ENCODE measurements at places on chromosomes 4 and X.
A peak's percentile ranks its signal among the peaks of the same experiment; 100 is the strongest.

DNA sequence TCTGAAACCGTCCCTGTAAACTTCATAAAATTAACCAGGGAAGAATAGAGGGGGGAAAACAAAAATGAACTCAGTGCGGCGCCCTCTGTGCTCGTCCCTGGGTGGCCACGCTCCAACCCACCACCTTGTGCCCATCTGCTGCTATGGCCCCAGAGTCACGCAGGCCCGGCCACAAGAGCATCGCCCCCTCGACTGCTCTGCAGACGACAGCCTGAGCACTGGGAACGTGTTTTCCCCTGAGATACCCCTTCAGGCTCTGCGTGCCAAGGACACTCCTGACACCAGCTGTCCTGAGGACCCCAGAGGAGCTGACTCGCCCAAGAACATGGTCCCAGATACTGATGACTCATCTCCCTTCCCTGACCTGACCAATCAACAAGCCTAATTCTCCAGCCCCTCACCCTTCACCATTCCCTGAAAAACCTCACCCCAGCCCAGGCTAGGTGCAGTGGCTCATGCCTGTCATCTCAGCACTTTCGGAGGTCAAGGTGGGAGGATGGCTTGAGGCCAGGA lies 64.1 kb upstream of the GPR78 start:
- no peak for DNase-seq

GRCh38 chr4:80948141-80948540 lies 82.4 kb upstream of the BMP3 start:
- DNase-seq: no peak

DNA sequence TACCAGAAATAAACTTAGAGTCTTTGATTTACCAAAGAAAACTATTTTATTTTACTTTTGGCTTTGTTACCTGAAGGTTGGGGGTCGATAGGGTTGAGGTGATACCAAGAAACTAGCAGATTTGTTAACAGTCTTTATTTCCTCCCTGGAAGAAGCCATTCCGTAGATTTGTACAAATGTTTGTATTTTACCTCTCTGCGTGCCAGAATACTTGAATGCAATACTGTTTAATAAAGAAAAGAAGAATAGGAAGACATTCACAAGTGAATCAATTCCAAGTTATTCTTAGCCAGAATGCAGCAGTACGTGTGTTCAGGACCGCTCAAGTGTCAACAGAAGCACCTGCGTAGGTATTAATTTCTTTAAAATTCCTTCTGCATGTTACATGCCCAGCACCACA lies 260.3 kb upstream of the TENM3 start:
- no peak for DNase-seq

DNA sequence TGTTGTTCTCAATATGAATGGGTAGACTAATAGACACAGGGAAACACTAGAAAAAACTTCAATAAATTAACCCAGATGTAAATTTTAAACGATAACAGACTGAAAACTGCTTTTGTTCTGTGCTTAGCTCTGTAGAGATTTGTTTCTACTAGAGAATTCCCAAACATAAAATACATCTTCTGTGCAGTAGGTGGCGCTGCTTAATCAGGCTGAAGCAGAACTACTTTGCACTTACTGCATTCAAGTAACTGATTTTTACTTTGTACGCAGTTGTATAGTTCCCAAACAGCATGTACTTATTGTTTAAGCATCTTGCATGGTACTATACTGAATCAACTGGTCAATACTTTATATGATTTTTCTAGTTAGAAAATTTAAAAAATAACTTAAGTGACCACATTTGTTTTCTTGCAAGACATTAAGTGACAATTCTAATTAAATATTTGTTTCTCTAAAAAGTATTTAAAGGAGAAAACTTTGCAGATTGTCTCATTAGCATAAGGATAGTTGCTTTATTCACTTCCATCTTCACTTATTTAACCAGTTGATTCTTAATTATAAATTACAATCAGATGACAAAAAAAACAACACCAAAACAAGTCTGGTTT lies 490.6 kb downstream of the IL15 start:
- DNase-seq: peak; percentile 10

- DNase-seq: no peak
Measured at GRCh38 chrX:39900777-39901170, 197.0 kb downstream of the BCOR start.

- DNase-seq: peak; percentile 5
Measured at GRCh38 chrX:132612821-132613564, 124.2 kb upstream of the MBNL3 start.

- DNase-seq: no peak
Measured at GRCh38 chr4:136012220-136012619, 1520.1 kb downstream of the PCDH18 start.

DNA sequence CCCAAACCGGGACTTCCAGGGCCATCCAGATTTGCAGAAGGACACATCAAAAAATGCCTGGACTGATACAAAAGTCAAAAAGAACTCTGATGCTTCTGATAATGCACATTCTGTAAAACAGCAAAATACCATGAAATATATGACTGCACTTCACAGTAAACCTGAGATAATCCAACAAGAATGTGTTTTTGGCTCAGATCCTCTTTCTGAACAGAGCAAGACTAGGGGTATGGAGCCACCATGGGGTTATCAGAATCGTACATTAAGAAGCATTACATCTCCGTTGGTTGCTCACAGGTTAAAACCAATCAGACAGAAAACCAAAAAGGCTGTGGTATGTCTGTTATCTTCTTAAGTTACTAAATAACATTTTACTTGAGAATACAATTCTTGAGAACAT lies 9.2 kb downstream of the PLK4 start:
- no peak for DNase-seq

DNA sequence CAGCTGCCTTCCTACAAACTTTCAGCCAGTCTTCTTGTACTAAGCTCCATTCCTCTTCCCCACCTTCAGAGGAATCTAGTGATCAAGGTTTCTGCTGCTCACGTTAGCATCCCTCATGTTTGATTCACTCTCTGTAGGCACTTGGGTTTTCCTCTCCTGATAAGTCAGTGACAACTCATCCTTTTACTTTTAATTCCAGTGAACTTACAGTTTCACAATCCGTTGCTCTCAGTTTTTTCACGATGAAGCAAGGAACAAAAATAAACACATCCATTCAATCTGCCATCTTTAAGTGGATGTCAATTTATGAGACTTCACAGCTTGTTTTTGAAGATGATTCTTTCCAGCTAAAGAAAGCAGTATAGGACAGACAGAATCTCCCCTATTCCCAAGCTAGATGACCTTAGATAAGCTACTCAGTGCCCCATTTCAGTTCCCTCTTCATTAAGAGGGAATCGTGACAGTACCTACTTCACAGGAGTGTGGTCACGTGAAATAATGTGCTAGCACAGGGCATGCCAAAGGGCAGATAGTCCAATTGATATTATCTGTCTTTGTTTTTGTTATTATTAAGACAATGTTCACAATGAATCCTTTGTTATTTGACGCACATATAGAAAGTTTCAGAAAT lies 234.3 kb downstream of the PALLD start:
- no peak for DNase-seq

GRCh38 chr4:19700992-19701391 lies 550.7 kb upstream of the SLIT2 start:
- no peak for DNase-seq

DNA sequence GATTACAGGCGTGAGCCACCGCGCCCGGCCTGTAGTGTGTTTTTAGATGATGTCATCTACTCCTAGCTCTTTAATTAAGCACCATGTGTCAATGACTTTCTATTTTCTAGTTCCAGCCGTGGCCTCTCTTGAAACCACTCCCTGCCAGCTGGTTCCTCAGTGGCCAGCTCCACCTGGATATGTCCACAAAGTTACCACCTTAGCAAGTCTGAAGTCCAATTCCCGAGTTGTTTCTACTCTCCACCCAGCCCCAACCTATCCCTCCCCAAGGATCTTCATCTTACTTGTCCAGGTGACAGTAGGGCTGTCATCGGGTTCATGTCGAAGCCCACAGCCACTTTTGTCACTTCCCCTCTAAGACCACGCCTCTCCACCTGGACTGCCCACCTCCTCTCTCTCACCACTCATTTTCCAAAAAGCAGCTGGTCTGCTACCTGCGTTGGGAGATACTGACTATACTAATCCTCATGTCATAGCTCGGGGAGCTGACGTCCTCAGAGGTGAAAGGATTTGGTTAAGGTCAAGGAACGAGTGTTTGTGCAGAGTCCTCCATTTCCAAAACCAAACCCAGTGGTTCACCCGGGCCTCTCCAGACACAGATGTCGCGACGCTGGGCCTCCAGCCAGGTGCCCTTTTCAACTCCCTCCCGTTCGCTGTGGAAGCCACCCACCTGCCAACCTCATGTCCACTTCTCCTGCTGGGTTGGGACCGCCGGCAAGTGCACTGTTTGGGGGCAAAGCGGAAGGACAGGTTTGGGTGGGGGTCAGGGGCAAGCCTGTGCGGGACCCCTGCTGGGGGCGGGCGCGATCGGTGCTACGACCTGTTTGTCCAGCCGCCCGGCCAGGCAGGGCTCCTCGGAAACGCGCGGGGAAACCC lies 704 bp downstream of the FAM3A start:
- DNase-seq: no peak

DNA sequence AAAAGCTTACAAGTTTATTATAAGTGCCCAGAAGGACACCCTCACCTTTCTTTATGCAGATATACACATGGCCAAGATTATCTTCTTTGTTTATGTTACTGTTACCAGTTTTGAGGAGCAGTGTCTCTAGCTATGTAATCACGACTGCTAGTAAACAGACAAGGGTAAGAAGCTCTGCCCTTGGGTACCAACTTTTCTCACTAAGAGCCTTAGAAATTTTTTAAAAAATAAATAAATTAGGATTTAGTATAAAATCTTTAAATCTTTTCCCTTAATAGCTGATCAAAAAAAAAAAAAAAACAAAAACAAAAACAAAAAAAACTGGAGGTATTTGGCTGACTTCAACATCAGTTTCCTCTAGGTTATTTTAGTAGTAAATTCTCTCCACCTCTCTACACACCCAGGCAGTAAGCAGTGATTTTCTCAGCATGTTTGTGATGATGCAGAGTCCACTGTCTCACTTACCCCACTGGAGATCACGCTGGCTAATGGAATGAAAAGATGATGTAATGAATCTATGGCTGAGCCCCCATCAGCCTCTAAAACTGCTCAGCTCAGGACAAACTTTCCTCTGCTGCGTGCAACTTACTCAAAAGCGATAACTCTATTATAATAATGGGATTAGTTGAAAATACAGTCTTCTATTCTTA lies 125.9 kb downstream of the FRYL start:
- no peak for DNase-seq

Measured in stimulated activated CD8-positive, alpha-beta memory T cell treated with anti-CD3 and anti-CD28 coated beads, Interleukin-15, amount 100 ng/mL, for 48 hours (primary cell).